ENCODE measurements at places on chromosomes 4 and X.

GRCh38 chrX:129653971-129654651 lies 645 bp downstream of the APLN start:
- no peak for DNase-seq

DNA sequence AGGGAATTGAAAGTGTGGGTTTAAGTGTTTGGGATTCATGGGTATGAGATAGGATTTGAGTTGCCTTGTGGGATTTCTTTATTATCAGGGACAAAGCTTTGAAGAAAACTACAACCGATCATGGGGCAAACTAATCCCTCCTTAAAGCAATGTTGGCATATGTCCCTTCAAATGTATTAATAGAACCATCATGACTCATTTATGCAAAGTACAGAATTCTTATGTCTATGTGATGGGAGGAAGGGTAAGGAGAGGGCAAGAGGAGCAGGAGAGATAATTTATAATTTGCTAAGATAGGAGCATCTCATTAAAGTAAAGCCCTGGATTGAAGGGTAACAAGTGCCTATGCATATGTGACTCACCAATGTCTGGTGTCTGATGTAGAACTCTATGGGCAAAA lies 94.2 kb downstream of the PHEX start:
- DNase-seq, result peak; percentile 48

DNA sequence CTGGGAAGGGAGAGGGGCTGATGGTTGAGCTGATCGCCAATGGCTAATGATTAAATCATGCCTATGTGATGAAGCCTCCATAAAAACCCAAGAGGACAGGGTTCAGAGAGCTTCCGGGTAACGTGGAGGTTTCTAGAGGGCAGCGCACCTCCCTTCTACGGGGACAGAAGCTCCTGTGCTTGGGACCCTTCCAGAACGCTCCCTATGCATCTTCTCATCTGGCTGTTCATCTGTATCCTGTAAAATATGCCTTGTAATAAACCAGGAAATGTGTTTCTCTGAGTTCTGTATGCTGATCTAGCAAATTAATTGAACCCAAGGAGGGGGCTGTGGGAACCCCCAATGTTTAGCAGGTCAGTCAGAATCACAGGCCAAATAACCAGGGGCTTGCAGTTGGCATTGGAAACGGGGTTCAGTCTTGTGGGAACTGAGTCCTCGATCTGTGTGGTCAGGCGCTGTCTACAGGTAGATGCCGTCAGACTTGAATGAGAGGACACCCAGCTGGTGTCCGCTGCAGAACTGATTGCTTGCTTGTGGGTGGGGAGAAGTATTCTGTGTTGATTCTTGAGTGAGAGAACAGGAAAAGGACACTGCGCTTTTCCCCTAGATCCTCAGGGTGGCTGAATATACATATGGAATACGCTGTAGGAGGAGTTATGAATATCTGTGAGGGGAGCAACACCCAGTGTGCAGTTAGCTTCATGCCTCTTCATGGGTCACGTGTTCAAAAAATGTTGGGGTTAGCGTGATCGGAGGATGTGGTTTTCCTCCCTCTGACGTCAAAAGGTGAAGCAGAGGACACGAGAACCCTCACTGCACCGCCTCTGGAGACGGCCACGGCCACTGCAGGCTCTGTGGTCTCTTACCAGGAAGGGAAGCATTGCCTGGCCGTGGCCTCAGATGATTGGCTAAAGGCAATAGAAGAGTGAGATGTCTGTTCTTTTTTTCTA lies 29.2 kb downstream of the HTT-AS start:
- no peak for DNase-seq

DNA sequence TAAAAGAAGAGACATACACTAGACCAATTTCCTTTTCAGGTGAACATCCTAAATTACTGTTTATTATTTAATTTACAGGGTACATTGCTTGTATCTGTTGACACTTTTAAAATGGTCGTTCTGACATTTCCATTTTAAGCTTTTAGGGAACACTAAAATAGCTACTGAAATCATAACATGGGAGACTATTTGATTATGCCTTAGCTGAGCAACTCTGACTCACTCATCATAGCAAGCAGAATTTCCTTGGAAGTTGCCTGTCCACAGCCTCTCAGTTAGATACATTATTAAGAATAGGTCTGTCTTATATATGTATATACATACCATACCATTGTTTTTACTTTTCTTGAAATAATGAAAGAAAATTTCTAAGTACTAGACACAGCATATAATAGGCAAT lies 22.0 kb downstream of the GUCY1B1 start:
- DNase-seq, result no peak

DNA sequence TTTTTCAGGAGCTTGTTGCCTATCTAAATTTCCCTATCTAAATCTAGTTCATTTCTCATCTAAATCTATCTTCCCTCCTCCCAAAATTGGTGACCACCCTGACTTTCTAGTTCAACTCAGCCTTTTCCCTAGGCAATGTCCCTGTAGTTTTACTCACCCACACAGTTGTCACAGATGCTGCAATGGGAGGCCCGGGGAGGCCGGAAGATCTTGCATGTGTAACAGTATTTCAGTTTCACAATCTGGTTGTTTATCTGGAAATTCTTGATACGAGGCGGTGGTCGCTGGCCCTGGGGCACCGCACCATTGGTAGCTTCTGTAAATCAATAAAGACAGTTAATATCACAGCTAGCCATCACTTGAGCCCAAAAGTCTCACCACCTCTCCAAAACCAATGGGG lies 20.2 kb downstream of the ZDHHC9 start:
- no peak for DNase-seq

DNA sequence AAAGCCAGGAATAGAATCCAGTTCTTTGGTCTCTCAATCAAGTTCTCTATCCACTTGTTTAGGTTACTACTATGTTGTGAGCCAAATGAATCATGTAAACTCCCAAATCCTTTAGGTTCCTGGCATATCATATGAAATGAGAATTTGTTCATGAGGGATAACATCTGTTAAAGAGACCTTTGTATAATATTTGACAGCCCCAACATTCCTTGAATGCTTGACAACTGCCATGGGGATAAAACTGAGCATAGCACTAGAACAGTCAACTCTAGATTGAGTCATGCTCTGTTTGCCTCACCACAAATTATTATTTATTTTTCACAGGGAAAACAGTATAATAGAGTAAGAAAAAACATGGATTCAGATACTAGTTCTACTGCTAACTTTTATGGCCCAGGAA lies 93.3 kb downstream of the NAA11 start:
- peak; percentile 34 for DNase-seq

DNA sequence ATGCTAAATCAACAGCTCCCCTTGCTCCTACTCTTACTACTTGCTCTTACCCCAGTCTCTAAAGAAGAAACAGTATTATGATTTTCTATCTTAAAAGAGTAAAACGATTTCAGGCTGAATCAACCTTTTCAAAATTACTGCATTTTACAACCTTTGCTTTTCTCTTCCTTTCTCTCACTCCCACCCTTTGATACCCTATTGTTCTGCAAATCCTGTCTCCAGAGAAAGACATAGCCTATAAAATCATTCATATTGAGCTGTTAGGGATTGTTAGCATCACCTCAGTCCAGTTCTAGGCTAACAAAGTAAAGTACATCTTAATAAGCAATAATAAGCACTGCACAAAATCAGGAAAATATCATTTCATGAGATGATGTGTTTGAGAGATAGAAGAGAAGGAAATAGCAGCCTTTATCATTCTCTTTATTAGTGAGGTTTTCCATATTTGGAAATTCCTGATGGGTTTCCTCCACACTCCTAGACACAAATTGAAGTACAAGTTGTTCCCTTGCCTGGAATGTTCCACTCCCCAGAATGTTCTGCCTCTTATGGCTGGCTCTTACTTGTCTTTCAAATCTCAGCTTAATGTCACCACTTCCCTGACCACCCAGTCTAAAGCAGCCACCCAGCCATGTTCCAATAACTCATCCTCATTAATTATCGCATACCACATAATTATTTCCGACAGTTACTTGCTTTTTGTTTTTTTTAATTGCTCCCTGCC lies 219.7 kb downstream of the PALLD start:
- no peak for DNase-seq

DNA sequence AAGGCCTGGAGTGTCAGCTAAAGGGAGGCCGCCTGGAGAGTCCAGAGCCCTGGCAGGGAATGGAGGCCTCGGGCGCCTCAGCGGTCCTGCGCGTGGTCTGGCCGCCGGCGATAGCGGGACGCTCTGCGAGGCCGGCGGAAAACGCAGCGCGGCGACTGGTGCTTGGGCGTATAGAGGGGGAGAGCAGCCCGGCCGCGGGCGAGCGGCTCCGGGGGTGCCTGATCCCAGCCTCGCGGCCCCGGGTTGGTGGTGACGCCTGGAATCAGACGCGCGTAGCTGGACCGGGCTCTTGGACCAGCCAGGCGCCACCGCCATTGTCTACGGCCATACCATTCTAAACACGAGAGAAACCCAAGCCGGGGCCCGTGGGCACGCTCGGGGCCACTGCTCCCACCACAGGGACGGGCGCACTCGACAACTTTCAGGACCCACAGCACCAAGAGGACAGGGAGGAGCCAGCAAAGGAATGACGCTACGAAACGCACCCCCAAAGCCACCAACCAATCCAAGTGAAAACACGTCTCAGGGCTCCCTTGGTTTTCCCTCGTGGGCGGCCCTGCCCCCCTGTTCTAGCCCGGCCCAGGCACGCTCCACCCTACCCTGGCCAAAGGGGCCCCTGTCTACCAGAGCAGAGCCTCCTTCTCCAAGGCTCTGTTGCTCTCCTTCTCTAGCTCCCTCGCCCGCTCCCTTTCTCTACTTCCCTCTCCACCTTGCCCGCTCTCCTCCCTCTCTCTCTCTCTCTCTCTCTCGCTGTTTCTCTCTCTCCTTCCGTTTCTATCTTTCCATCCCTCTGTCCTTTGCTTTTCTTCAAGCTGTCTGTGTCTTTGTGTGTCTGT lies 7.8 kb downstream of the FRG2 start:
- no peak for DNase-seq

DNA sequence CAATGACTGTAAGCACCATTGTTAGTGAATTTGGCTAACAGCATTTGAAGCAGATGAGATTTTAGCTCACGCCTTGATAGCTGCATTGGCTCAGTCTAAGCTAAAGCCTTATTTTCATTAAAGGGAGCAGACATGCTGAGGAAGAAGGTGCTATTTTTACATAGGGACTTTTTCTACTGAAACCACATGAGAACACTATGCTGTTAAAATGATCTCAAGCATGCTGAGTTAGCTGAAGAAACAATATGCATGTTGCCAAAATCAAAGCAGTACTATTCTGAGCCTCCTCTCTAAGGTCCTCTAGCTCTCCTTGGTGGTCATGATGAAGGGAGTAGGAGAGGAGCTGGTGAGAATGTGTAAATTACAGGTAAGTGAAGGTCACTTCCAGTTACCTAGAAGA lies 134.4 kb upstream of the JADE1 start:
- no peak for DNase-seq

DNA sequence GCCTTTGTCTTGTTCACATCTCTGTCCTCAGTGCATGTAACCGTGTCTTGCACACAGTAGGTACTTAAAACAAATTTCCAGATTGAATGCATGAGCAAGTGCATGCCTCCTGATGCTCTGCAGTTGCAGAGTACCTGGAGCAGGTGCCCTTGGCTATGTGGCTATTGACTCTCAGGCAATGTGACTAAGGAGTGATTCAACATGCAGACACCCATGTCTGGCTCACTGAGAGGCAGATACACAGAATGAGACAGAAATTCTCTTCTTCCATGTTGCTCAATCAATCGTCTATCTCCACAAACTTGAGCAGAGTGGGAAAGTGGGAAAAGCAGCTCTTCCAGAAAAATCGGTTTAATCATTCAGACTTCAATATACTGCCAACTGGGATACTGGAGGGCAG lies 111.0 kb downstream of the CHRDL1 start:
- DNase-seq, result no peak

GRCh38 chrX:19625612-19626011 lies 110.3 kb upstream of the MAP3K15 start:
- no peak for DNase-seq

- DNase-seq, result no peak
Measured at GRCh38 chr4:176134670-176135069, 60.7 kb downstream of the SPATA4 start.

- no peak for DNase-seq
Measured at GRCh38 chr4:144969821-144970220, 128.2 kb downstream of the ANAPC10 start.

GRCh38 chrX:11427453-11428071 lies 134.3 kb downstream of the AMELX start:
- DNase-seq, result no peak

DNA sequence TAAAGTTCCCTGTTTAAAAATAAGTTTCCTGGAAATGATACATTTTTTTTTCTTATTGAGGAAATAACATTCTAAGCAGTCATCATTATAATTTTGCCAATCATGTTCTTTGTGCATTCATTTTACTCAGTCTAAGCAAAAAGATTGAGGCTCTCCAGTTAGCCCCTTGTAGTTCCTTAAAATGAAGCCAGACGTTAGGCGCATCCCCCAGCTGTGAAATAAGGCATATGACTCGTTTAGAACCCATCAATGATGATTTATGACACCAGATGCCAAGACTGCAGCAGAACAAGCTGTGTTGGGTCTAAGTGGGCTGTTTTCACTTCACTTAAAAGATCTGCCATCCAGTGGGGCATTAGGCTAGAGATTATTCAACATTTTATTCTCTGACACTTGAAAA lies 17.0 kb downstream of the PDGFC start:
- DNase-seq, result peak; percentile 61

- DNase-seq, result no peak
Measured at GRCh38 chr4:139682741-139683151, 17.1 kb downstream of the MGST2 start.

DNA sequence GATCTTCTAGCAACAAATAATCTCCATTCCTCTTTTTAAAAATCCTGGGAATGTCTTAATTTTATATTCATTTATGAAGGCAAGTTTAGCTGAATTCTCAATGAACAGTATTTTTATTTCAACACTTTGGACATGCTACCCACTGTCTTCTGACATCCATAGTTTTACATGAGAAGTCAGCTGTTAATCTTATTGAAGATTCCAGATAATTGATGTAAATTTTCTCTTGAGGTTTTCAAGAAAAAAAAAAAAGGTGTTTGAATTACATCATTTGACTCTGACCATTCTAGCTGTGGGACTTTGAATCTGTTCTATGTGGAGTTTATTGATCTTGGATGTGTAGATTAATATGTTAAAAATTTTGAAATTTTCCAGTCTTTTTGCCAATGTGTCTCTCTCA lies 28.0 kb downstream of the PDHA2 start:
- no peak for DNase-seq

DNA sequence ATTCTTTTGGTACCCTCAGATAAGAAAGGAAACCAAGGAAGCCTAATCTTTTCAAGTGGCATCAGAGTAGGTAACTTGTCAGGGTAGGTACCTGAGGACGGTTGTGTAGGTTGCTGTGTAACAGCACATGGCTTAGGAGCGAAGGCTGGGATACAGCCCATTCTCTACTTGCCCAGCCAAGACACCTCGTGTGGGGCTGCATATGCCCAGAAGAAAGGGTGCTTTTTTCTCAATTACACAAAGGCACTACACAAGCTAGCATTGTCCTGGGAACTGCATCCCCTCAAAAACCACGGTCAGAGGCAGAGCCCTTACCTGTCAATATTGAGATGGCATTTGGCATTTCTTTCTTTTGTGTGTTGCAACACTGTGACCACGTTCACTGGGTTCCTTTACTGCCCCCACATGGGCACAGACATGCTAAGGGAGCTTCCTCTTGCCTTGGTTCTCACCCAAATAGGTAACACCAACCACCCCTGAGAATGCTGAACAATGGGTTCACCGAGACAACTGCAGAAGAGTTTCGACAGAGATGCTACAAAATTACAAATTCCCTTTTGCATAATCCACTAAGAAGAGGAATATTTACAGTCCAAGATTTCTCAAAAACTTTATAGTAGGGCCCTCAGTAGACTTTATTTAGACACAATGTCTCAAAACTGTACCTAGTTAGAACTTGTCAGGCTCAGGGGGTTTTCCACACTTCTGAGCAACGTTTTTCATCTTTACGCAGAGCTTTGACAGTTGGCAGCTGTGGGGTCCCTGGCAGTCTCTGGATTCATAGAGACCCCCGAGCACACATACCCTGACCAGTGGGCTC lies 35.8 kb upstream of the TNIP3 start:
- no peak for DNase-seq
